Activated T-cell treated with anti-CD3 and anti-CD28 coated beads, Interleukin-2, amount 50 U/mL, for 24 hours (primary cell): ENCODE measurements at places on chromosomes 5 and 9.
A peak's percentile ranks its signal among the peaks of the same experiment; 100 is the strongest.

DNA sequence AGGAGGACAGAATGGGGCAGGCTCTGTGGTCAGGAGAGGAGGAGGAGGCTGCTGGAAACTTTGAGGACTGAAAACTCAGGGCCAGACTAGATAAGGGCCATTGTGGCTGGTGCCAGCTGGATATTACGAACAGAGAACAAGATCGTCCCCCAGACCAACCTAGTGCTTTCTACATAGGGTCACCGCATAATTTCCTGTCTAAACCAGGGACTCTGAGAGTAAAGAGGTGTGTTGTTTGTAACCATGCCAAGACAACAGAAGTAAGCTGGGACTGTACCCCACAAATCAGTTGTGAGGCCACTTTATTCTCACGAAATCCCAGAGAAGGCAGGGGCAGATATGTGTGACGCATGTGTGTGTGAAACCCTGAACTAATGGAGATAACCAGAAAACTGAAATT lies 20.3 kb upstream of the GFPT2 start:
- DNase-seq: no peak

- no peak for DNase-seq
These were observed 97.0 kb upstream of the VLDLR start for GRCh38 chr9:2524601-2525000.

GRCh38 chr5:58037899-58038298 lies 422.0 kb downstream of the PLK2 start:
- DNase-seq: no peak

GRCh38 chr5:104429911-104430310 lies 867.3 kb upstream of the NUDT12 start:
- DNase-seq: no peak

DNA sequence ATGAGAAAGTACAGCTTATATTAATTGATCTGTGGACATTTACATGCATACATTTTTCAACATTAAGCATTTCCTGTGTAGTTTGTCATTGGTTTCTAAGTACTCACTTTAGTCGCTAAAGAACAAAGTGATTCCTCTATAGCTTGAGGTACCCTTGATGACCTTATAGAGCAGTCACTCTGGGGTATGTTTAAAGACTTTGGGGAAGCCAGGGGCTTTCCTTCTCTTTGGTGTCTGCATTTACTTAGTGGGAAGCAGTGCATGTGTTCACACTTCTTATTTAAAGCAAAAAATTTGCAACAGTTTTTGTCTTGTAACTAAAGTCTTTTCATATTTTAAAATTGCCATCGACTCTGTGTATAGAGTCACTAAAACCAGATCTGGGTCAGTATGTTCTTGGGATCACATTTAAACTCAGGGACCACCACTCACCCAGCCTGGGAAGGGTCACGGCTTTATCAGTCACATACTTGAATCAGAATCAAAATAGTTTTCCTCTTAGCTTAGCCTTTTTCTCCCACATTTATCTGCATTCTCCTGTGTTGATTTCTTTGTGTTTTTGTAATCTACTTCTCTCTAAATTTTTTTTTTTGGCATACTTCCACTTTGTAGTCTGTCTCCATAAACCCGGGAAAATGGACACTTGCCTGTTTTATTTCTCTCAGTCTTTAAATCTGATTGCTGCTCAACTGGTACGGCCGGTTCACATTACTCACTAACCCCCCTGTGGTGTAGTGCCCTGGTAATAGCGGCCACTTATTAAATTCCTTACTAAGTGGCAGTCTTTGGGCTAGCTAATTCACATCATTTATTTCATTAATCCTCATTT lies 143.9 kb upstream of the FBN2 start:
- DNase-seq: no peak

DNA sequence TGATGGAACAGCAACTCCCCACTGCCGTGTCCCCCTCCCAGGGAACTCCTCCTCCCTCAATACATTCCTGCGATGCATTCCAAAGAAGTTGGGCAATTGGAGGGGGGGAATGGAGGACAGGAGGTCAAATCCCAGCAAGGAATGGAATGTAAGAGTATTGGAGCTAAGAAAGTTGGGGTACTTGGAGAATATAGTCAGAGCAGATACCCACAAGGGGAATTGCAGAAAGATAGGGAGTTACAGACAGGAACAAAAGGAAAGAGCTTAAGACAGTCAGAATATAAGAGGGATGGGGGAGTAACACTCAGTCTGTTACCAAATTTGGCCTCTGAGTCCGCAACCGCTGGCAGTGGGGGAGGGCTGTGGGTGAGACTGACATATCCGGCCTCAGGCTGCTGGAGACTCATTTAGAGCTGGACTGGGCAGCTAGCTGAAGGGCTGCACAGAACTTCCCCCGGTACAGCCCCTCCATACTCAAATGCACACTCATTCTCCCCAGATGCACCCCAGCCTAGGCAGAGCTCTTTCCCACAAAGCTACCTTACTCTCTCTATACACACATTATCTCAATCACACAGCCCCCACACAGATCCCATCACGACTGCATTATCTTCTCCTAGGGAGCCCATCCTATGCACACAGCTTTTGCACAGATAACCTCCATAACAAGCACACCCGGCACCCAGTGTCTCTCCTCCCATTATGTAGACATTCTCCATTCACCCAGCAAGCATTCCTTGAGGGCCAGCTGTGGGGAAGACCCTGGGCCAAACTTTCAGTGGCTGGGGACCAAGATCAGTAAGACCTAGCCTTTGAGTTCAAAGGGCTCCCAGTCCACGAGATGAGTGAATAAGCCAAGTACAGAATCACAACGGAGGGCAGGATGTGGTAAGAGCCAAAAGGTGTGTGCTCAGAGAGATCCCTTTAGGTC lies 3.7 kb downstream of the TLN1 start:
- peak; percentile 56 for DNase-seq

DNA sequence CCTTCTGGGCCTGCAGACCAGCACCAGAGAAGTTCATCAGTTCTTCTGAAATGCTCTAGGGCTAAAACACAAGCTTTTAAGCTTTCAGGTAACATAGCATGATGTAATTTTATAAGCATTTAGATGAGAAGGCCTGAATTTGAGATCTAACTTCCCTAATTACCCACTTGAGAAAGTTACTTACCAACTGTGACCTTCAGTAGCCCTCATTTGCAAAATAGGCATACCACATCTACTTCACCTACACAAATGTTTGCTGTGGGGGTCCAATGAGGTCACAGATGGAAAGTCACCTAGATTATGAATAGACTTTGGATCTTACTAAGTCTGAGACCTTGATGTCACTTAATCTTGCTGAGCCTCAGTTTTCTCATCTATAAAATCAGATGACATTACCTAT lies 36.5 kb downstream of the FBXO10 start:
- no peak for DNase-seq

GRCh38 chr5:101796427-101796826 lies 499.7 kb downstream of the SLCO4C1 start:
- DNase-seq: no peak

DNA sequence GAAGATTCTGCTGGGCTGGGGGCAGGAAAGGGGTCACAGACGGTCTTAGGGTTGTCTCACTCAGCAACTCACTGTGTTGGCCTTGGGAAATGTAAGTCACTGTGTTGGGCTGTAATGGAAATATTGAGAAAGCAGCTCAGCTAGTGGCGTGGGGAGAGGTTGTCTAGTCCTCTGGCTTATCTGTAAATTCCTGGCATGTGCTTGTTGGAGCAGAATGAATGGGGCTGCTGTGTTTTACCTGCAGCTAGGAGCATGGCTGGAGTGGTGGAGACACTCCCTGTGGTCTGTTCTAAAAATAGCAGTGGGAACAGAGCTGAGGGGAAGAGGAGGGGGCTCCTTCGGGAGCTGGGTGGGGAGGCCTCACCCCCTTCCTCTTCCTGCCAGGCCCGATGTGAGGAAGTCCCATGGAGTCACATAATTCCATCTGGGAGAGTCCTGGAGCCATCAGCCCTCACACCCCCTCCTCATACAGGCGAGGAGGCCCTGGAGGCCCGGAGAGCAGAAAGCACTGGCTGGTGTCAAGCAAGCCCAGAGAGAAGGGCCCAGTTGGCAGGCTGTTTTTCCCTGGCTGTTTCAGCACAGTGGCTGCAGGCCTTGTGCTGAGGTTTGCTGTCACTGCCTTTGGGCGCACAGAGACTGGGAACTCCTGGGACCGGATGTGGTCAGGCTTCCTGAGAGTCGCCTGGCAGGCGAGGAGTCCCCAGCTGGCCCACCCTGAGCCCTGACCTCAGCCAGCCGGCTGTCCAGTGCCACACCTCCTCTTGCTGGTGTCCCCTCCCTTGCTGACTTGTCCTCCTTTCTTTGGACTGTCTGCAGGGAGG lies 84.9 kb downstream of the RGS3 start:
- DNase-seq: peak; percentile 61

DNA sequence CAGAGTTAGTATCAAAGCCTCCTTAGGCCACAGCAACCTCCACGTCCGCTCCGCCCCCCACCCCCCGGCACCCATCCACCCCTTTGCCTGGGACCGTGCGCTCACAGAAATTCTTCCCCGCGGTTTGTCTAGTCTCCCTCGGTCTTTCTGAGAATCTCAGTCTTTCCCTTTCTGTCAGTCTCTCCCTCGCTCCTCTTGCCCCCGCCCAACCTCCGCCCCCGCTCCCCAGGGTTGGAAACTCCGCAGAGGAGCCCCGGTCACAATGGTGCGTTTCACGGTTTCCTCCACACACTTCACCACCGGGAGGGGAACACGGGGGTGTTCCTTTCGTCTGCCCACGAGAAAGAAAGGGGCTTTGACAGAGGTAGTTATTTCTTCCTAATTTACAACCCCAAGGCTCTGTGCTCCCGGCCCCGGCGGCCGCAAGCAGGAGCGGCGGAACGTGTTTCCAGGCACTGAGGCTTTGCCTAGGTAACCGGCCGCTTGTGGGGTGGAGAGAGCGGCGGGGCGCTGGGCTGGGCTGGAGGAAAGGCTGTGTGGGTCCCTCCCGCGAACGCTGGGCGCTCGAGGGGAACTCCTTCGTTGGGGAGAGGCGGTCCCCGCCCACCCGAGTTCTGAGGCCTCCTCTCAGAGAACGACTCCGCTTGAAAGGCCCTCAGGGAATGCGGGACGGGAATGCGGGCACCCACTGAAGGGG lies 2.1 kb downstream of the NR4A3 start:
- peak; percentile 87 for DNase-seq

DNA sequence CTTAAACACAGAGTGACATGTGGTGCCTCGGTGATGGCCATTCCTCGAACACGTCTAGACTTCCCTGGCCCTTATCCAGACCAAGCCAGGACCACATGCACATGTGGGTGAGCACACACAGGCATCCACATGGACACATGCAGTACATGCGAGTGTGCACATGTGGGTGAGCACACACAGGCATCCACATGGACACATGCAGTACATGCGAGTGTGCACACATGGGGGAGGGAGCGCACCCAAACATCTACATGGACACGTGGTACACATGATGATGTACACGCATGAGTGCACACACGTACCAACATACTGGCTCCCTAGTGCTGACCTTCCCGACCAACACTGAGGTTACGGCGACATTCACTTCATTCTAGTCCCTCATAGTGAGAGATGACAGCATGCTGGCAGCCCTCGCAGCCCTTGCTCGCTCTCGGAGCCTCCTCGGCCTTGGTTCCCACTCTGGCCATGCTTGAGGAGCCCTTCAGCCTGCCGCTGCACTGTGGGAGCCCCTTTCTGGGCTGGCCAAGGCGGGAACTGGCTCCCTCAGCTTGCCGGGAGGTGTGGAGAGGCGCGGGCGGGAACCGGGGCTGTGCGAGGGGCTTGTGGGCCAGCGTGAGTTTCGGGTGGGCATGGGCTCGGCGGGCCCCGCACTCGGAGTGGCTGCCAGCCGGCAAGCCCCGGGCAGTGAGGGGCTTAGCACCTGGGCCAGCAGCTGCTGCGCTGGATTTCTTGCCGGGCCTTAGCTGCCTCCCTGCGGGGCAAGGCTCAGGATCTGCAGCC lies 186.8 kb downstream of the HSPA4 start:
- DNase-seq: no peak

- DNase-seq: no peak
These were observed 43.6 kb downstream of the ROPN1L start for GRCh38 chr5:10485142-10485795.

- no peak for DNase-seq
These were observed 41.9 kb upstream of the TEX48 start for GRCh38 chr9:114723931-114724330.

DNA sequence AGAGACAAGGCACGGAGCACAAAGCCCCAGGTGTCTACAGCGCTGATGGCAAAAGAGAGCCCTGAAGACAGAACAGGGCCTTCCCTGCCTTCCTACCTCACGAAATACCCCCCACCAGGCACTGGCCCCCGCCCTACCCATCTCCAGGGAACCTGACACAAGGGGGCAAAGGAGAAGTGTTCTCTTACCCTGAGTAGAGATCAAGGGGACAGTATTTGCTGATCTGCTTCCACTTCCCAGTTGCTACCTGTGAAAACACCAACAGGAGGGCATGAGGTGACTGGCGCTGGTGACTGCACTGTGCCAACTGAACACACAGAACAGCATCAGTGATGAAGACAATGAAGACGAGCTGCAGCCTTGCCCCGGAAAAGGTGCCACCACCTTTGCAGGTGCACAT lies 27.4 kb downstream of the IPPK start:
- DNase-seq: no peak

GRCh38 chr9:123883634-123884033 lies 46.3 kb downstream of the DENND1A start:
- no peak for DNase-seq

DNA sequence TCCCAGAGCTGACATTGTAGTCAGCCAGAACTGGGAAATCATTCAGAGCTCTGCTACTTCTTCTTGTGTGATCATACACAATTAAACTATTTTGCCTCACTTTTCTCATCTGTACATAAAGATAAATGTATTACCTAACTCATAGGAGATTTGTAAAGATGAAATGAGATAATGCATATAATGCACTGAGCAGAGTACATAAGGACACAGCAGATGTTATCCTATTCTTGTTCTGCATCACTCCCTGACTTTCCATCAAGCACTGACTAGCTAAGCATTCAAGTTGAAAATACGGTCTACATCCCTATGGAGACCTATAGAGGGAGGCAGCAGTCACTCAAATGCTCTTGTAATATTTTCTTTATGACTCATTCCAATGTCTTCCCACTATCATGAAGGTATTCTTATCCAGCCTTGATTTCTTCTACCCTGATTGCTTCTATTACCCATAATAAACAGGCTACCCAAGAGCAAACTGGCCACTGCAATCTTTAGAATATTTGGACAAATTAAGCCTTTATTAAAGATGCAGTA lies 16.3 kb upstream of the PRR16 start:
- DNase-seq: no peak

- no peak for DNase-seq
These were observed 22.5 kb downstream of the ANKHD1 start for GRCh38 chr5:140424135-140424534.

DNA sequence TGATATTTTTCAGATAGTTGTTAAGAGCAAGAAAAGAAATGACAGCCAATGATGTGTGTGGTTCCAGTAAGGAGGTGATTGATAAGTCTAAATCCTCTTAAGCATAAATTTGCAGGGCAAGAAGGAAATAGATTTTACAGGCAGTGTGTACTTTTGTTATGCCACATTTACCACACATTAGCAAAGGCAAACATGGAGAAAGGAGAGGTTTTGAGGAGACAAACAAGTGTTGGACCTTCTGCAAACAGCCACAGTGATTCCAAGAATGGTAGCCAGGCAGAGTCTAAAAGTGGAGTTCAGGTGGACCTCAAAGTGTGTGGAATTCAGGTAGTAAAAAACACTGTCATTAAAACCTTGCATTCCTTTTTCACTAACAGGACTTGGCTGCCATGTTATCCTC lies 295.9 kb upstream of the ITGA1 start:
- no peak for DNase-seq

- peak; percentile 61 for DNase-seq
These were observed at the start of gene SPATA6L for GRCh38 chr9:4666042-4666699. SPATA6L (minus strand) TSS chr9:4666480; CDS start chr9:4666250, 230 bp downstream.

- no peak for DNase-seq
These were observed 27.5 kb downstream of the TNC start for GRCh38 chr9:115090486-115090885.
